NCI-H146 (cell line): ENCODE measurements at places on chromosomes 11 and 22.
A peak's percentile ranks its signal among the peaks of the same experiment; 100 is the strongest.

DNA sequence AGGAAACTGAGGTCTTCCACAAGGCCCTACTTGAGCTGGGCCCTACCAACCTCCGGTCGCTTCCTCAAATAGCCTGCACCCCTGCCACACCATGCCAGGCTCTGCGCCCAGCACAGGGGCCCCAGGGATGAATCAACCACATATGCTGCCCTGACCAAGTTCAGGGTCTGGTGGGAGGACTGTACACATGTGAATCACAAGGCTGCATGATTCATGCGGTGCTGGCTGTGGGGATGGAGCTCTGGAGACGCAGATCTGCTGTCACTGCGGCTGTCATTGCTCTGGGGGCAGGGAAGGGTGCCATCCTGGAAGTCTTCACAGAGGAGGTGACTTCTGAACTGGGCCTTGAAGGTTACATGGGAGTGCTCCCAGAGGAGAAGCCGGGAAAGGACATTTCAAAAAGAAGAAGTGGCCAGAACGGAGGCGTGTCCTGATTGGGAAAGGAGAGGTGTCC lies 21.5 kb downstream of the CYTH4 start:
- DNase-seq: no peak

- DNase-seq: no peak
These were observed 87.8 kb upstream of the PHOX2A start for GRCh38 chr11:72331761-72332160.

DNA sequence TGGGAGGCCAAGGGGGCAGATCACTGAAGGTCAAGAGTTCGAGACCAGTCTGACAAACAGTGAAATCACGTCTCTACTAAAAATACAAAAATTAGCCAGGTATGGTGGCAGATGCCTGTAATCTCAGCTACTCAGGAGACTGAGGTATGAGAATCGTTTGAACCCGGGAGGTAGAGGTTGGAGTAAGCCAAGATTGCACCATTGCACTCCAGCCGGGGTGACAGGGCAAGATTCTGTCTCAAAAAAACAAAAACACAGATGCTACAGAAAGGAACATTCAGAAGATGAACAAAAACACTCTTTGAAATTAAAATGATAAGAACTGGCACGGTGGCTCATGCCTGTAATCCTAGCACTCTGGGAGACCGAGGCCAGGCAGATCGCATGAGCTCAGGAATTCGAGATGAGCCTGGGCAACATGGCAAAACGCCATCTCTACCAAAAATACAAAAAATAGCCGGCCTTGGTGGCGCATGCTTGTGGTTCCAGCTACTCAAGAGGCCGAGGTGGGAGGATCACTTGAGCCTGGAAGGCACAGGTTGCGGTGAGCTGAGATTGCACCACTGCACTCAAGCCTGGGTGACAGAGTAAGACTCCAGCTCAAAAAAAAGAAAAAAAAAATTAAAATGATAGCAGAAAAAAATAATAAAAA lies 8.5 kb downstream of the RAB6A start:
- DNase-seq: no peak

DNA sequence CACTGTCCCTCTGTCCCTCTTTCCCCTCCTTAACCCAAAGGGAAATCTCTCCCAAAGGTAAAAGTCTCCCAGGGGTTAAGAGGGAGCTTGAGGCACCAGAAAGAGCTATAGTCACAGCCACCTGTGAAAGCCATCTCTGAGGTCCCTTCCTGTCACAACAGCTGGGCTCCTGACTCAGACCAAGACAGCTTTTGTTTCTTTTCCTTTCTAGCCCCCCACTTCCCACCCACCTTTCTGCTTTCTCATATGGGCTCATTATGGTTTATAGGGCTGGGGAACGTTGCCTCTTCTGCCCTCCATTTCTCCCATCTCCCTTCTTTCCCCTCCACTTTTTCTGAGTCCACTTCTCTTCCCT lies 19.1 kb downstream of the MIF start:
- no peak for DNase-seq

GRCh38 chr22:42879371-42880021 lies 22.4 kb upstream of the ARFGAP3 start:
- peak; percentile 65 for DNase-seq

GRCh38 chr22:36136475-36136874 lies 24.1 kb downstream of the APOL3 start:
- no peak for DNase-seq
